NCI-H524 (cell line): ENCODE measurements at places on chromosomes 5 and 9.

- DNase-seq: no peak
These were observed 1.6 kb downstream of the CMBL start for GRCh38 chr5:10306114-10306513.

GRCh38 chr9:69046723-69047122, 11.2 kb downstream of the FXN start:
- DNase-seq: no peak

GRCh38 chr9:113529336-113530009, 65.9 kb downstream of the RGS3 start:
- no peak for DNase-seq

DNA sequence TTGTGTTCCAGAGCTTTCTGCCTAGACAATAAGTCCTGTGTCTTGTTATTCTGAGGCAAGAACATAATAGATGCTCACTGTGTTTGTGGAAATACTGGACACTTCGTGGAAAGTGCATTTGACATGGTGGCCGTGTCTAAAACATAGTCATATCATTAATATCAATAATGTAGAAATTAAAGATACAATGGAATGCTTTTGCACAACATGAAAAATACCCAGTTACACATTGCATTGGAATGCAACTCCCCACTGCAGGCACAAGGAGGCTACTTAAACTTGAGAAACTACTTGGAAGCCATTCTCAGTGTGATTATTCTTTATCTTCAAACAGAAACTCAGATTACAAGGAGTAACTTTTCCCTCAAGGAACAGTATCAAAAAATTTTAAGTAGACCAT, 145.3 kb upstream of the ZNF462 start:
- DNase-seq: peak; percentile 65

GRCh38 chr5:3452622-3453021, 143.0 kb upstream of the IRX1 start:
- DNase-seq: no peak

GRCh38 chr9:124074746-124075145, 63.2 kb downstream of the LHX2 start:
- DNase-seq: no peak

DNA sequence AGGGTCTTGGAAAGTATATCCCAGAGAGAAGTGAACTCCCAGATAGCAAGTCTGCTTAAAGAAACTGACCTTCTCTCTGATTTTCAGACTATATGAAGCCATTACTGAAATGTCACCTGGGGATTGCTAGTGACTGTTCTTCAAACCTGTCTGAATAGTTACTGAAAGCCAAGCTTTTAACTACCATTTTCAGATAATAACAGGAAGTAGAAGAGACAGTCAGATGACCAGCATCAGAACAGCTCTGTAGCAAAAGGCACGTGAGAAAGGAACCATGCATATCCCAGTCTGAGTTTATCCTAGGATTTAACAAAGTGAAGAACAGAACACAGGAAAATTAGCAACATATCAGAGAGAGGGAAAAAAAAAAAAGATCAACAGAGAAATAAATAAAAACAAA, 74.9 kb upstream of the SELENOP start:
- DNase-seq: no peak

DNA sequence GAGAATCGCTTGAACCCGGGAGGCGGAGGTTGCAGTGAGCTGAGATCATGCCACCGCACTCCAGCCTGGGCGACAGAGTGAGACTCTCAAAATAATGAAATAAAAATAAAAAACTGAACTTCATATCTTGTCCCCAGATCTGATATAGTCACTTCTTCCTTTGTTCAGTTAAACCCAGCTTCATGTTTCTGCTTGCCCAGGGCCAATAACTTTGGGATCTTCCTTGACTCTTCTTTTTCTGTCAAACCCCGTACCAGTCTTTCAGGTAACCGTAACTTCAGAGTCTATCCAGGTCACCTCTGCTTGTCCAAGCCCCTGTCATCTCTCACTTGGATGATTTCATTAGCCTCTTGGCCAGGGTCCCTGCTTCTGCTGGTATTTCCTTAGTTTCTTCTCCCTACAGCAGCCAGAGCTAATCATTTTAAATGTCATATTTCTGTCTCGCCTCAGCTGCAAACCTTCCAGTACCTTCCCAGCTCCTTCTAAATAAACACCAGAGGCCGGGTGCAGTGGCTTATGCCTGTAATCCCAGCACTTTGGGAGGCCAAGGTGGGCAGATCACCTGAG, 19.7 kb upstream of the ABL1 start:
- DNase-seq: no peak
